ENCODE measurements at places on chromosomes 4 and X.

- DNase-seq, result no peak
Observed at GRCh38 chr4:140163029-140163810, 9.2 kb upstream of the MAML3 start.

DNA sequence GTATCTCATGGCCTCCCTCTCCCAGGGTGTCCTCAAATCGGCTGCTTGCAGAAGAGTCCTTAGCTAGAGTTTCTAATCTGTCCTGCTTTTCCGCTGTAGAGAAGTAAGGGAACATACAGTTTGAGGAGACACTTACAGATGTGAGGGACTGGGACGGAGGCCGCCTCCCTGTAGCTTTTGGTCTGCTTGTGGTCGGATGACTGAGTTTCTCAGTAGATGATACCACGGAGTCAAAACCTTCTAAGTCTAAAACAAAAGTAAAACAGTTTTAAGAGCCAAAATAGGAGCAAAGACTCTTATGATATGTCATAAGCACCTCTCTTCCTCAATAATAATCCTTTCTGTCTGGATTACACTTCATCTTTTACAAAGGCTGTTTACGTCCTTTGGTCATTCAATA, 34.5 kb upstream of the MAP3K15 start:
- no peak for DNase-seq

DNA sequence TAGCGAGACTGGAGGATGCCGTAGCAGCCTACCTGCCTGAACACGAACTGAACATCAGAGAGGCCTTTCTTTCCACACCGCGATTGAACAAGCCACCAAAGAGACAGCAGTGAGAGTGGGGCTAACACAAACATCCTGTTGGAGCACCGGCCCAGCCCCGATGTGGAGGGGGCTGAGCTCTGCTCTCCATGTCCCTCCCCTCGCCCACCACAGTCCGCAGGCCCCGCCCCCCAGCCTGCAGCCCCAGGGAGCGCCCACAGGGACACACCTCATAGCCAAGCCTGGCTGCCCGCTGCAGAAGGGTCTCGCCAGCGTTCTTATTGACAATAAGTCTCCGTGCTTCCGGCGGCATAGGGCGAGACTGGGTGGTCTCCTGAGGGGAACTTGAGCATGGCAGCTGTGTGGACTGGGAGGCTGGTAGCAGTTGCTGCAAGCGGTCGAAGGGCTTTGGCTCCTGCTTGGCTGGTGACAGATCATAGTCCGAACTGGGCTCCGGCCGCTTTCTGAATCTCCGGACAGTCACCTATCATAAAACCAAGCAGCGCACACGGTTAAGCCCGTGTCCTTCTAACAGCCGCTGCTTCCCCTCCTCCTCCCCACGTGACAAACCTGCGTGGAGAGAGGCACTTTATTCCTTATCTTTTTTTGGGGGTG, 35.8 kb downstream of the BCOR start:
- no peak for DNase-seq

DNA sequence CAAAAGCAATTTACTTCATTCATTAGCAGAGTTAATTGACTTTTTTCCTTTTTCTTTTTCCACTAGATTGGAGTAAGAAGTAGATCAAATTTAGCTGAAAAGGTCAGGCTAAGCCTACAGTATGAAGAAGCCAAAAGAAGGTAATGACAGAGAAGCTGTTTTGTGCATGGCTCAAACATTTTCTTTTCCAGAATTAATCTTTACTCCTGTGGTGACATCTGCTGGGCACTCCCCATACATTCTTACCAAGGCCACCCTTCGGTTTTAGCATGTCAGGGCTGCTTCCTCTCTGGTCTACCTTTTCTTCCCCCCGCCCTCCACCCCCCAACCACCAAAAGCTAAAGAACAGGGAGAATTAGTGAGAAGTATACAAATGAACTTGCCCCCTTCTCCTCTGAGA, 70.2 kb downstream of the CLDN22 start:
- no peak for DNase-seq

DNA sequence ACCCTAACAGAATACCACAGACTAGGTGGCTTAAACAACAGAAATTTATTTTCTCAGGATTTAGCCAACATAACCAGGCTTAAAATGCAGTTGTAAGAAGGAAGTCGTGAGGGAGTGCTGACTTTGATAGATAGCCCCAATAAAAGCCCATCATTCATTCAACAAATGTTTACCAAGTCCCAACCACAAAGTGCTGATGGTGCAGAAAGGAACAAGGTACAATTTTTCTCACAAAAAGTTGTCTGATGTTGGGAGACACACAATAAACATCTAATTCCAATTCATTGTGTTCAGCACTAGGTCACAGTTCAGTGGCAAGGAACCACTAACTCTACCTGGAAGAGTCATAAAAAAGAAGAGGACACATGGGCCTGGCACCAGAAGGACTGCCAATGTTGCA, 42.2 kb downstream of the AKAP4 start:
- no peak for DNase-seq

DNA sequence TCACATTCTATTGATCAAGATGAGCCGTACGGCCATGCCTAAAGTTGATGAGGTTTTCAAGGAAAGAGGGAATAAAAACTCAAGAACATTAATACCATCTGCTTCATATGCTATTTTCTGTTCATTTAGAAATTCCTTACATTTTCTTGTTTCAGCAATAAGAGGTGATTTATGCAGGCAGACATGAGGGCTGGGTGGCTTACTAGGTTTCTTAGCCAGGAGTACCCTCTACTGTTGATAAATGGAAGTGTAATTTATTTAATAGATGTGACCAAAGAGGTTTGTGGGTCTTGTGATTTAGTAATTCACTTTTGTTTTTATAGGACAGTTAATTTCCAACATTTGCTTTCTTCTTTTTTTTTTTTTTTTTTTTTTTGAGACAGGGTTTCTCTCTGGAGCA, 6.4 kb upstream of the SMIM9 start:
- DNase-seq, result no peak

DNA sequence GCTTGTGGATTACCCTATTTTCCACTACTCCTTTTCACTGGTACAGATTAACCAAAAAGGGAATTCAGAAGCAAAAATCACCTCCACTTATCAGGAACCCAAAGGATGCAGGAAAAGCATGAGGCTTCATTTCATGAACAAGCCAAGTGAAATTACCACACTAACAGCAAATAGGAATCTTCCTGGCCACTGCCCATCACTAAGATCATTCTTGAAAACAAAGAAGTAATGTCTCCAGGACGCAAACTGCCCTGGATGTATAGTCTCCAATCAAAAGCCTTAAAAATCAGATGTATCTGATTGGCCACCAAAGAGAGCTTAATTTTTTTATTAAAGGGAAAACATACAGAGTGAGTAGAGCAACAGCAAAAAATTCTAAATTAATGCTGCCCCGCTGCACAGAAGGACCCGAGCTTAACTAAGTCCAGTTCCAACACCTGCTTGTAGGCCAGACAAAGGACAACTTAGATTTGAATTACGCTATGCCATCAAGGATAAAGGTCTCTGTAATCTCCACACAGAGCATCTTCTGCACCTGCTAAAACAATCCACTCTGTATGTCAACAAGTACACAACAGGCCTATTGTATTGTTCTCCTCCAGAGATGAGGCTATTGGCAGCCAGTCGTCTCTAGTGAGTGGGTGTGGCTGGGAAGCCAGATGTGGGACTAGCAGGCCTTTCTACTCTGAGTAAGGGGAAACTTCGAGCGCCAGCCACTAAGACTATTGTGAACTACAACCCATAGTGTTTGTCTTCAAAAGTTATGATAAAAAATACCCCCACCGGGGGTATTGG, 12.4 kb downstream of the ZDHHC9 start:
- DNase-seq, result no peak

- DNase-seq, result no peak
Observed at GRCh38 chr4:19842471-19842870, 409.2 kb upstream of the SLIT2 start.

- no peak for DNase-seq
Observed at GRCh38 chr4:94798808-94799207, 41.1 kb downstream of the BMPR1B start.

DNA sequence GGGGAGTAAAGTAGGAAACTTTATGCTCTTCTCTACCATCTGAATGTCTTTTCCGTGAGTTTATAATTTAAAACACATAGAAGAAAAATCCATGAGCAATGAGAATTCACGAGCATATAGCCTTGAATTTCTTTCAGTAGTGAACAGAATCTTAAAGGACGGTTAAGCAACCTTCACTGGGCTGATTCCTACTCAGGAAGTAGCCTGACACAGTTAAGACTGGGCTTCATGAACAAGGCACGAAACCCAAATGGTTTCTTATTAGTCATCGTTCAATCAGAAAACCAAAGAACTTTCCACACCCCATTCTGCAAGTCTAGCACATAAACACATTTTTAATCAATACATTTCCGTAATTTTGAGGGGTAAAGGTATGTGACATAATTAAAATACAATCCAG, 95.8 kb downstream of the SH3KBP1 start:
- DNase-seq, result no peak

- peak; percentile 83 for DNase-seq
Observed at GRCh38 chr4:186725469-186726425, 2.1 kb upstream of the FAT1 start.

DNA sequence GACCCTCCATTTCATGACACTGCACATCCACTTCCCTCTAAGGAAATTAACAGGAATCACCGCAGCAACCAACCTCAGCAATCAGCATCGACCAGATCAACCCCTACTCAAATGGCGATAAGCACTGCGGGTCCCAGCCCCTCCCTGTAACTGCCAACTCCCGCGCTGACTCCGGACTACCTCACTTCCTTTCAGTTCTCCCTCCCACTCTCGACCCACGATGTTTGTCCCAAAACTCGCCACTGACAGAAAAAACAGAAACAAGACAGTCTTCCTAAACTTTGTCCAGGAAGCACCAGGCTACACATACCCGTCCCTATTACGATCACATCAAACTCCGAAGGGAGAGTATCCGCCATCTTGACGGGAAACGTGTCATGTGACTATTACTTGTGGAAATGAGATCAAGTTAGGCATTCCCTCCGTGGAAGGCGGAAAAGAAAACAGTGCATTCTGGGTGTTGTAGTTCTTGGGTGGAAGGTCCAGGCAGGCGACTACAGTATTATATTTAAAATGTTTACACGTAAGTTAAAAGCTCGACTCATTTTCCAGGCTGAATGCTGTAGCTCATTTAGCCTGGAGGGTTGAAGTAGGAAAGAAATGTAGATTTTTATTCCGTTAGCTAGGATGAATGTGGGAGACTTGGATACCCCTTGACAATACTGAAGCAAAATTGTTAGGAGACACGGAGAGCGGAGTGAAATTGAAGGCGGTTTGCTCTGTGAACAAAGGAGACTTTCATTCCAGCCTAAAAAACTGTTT, at the start of gene CHM:
Gene CHM, minus strand, starts transcription at position 385 of the 762 bp plus-strand sequence. Its CDS starts 26 bp downstream, at position 359.
- DNase-seq, result peak; percentile 77

DNA sequence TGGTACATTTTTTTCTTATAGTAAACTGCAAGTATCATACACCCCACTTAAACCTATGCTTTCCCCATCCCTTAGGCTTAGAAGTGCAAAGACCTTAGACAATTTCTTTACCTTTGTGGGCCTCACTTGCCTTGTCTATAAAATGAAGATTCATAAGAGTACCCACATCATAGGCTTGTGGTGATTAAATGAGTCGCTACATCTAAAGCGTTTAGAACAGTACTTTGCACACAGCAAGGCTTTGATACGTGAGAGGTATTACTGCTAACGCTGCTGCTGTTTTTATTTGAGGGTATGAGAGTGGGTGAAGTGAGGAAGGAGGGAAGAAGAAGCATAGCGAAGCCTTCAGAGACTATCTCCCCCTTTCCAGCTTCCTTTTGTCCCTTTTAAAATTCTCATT, 87.8 kb upstream of the RPS6KA3 start:
- no peak for DNase-seq

- no peak for DNase-seq
Observed at GRCh38 chr4:74473155-74473811, 28.3 kb downstream of the AREG start.

DNA sequence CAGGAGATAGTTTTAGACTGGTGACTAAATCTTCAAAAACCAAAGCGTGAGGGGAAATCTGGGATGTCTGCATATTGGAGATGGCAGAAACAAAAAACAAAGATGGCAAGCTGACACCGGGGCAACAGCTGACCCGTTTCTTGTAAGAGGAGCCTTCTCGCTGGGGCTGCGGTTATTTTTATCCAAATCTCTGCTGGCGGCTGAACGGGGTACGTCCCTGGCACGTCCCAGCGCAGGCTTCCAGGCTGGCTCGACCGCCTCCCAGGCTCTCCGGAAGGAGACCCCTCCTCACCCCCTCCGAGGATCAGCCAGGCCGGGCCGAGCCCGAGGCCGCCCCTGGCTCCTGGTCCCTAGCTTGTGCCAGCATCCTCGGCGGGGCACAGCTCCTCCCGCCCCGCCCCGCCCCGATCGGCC, 403 bp downstream of the SGCB start:
- DNase-seq, result peak; percentile 78

DNA sequence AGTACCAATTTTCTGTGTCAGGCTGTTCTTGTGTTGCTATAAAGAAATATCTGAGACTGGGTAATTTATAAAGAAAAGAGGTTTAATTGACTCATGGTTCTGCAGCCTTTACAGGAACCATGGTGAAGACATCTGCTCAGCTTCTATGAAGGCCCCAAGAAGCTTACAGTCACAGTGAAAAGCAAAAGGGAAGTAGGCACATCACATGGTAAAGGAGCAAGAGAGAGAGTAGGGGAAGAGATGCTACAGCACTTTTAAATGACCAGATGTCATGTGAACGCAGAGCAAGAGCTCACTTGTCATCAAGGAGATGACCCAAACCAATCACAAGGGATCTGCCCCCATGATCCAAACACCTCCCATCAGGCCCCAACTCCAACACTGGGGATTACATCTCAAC, 174.3 kb downstream of the ATP10D start:
- DNase-seq, result no peak

DNA sequence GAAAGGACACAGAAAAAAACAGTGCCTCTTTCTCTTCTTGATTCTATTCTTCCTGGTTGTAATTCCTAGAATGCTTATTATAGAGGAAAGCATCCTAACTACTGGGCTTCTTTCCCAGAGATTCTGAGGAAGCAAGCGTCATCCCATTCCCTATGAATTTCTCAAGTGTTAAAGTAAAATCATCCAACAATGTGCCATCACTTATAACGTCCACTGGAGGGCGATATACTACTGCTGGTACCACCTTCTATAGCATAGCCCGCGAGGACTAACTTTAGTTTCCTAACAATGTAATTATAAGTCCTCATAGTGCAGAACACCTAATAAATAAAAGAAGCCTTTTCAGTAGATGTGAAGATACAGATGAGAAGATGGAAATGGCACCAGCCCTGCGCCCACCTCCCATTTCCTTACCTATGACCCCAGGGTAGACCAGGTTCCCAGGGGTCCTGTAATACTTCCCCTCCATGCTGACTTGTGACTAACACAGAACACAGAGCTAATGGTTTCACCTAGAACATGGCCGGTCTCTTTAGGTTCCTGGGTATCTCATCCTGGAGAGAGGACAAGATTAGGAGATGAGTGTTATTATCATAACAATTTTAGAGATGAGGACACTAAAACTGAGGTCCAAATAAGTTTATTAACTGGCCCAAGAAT, 4.2 kb downstream of the CENPVL3 start:
- no peak for DNase-seq

DNA sequence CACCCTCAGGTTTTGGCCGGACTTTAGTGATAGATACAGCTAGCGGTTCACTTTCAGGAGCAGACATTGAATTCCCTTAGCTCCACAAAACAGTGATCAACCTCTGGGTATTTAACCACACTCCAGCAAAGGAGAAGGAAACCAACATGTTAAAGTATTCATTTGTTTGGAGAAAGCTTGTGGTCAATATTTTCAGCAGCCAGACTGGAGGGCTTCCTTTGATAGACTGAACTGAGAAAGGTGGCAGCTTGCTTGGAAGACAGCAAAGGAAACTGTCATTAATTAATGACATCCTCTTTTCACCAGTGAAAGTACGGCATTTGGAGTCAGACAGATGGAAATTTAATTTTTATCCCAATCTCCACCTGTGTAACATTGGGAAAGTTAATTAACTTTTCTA, 289.1 kb upstream of the CLNK start:
- DNase-seq, result no peak

- DNase-seq, result no peak
Observed at GRCh38 chr4:110198435-110199416, at the start of gene ELOVL6. Gene ELOVL6, minus strand, starts transcription at chr4:110198615. Its CDS starts 280 bp downstream, at chr4:110198335.

All from coronary artery (tissue), 2 donors.